Vagina (tissue), 2 donors: ENCODE measurements at places on chromosomes 5 and 9.

DNA sequence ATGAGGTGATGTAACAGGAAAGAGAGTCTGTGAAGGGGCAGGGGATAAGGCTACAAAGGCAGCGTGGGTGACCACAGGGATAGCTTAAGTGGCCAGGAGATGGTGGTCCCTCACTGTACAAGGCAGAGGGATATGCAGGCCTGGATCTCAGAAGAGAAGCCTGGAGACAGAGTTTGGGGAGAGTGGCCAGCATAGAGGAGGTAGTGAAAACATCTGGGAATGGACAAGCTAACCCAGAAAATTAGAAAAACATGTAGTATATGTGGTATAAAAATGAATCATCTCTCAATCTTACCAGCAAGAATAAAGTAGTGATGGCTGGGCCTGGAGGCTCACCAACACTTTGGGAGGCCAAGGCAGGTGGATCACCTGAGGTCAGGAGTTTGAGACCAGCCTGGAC, 349.2 kb upstream of the KLF4 start:
- no peak for DNase-seq

- peak; percentile 82 for DNase-seq
These were observed 2.5 kb upstream of the NEUROG1 start for GRCh38 chr5:135538261-135538660.

DNA sequence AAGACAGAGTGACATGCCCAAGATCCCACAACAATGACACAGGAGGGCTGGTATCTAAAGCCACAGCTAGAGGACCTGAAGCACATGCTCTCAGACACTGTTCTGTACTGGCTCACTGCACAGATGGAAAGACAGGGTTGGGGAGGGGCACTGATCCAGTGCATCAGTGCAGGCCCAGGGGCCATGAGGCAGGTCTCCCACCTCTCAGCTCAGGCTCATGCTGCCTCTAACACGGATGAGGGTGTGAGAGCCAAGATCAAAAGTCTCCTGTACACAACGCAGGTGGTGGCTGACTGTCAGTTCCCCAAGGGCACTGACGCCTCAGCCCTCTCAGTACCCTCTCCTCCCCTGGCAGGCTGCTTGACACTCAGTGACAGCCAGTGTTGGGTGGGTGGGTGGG, 10.9 kb downstream of the RAPGEF1 start:
- DNase-seq, result no peak

GRCh38 chr5:39197556-39197955, 21.8 kb downstream of the FYB1 start:
- no peak for DNase-seq

DNA sequence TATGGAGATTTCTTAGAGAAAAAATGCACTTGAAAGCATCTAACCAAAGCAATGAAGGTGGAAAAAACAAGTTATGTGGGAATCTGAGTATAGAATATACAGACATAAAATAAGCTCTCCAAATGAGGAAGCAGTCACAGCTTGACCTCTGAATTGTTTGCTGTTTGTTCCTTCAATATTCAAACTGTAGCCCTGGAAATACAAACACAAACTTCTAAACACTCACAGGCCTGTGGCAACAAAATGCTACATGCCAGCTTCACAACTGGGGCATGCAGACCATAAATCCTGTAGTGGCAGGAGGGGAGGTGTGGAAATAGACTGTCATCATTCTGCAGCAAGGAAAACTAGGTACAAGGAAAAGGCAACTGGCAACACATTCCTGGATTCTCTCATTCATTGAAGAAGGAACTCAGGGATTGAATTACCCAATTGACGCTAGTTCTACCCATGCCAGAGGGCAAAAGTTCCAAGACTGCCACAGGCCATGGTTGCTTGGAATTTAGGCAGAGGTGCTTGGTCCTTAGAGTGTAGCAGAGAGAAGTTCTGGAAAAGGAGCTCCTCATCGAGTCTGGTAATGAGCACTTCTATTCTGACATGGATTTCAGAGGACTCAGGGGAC, 349.6 kb downstream of the PDE4D start:
- no peak for DNase-seq

GRCh38 chr9:72622186-72622585, 100.8 kb downstream of the TMC1 start:
- DNase-seq, result no peak

DNA sequence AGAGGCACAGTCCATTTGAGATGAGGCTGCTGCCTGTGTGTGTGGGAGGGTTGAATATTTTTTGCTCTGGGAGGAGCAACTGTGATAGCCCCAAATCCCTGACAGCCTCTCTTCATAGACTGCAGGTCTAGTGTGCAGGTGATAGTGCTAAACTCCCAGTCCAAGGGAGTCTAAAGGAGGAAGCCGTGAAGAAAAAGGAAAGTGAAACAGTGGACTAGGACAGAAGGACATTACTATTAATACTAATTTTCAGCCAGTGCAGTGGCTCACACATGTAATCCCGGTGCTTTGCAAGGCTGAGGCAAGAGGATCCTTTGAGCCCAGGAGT, 295.0 kb downstream of the PDE4D start:
- no peak for DNase-seq

DNA sequence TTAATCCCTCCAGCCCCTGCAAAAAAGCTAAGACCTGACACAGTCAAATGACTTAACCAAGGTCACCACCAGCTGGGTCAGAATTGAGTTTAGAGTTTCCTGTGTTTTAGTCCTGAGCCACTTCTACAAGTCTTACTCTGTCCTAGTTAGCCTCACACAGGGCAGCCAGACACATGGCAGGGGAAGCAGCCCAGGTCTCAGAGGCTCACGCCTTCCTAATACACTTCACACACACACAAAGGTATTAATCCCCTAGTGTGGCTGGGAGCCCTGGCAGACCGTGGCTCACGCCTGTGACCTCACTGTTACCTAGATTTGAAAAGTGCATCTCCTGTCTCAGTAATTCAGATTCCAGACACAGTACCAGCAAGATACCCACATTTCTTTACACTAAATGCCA, 77.4 kb upstream of the WWC1 start:
- no peak for DNase-seq

DNA sequence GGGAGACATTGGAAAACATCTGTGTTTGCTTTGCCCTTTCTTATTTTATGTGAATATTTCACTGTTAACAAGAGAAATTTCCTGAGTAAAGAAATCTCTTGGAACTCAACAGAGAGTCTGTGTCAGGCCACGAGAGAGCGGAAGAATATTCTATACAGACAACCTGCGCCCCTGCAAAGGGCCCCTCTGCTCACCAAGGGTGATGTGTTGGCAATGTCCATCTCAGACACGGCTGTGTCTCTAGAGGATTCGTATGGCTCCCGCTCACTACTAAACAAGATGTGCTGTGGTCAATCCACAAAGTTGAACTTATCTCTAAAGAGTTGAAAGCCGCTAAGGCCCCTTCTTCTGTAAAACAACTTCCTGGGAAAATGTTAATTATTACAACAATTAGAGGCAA, 241.0 kb upstream of the IRX1 start:
- no peak for DNase-seq

- no peak for DNase-seq
These were observed 2.1 kb downstream of the RNF145 start for GRCh38 chr5:159207222-159207685.

GRCh38 chr5:53343187-53343586, 137.2 kb upstream of the FST start:
- no peak for DNase-seq
